ENCODE measurements at places on chromosomes 11 and 22.

- DNase-seq: no peak
These were observed 58.3 kb upstream of the VSTM5 start for GRCh38 chr11:93908689-93909088.

- DNase-seq: no peak
These were observed 3.0 kb upstream of the GTSE1 start for GRCh38 chr22:46293577-46294260.

- no peak for DNase-seq
These were observed 31.8 kb downstream of the FEZ1 start for GRCh38 chr11:125464270-125464662.

- DNase-seq: no peak
These were observed 203.4 kb downstream of the TBC1D22A start for GRCh38 chr22:46965555-46966494.

GRCh38 chr11:7964261-7964660 lies 986 bp downstream of the NLRP10 start:
- no peak for DNase-seq

DNA sequence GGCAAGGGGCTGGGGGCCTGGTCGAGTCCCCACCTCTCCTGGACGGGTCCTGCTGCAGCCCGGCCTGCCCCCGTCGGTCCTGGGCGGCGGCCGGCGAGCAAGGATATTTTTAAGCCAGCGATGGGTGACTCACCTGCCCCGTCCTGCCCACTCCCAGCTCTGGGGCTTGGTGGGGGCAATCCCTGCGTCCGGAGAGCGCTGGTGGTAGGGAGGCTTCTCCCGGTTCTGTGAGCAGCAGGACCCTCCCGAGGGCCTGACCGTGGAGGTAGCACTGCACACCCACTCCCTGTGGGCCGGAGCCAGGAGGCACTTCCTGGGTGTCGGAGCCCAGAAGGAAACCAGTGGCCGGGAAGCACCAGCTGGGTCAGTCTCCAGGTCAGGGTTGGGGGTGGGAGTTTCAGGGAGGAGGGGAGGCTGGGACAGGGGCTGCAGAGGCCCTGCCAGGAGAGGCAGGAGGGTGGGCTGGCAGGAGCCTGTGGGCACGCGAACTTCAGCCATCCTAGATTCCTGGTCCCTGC lies 467 bp downstream of the EPS8L2 start:
- DNase-seq: no peak

- DNase-seq: no peak
These were observed 99.1 kb downstream of the XRRA1 start for GRCh38 chr11:74849525-74850391.

DNA sequence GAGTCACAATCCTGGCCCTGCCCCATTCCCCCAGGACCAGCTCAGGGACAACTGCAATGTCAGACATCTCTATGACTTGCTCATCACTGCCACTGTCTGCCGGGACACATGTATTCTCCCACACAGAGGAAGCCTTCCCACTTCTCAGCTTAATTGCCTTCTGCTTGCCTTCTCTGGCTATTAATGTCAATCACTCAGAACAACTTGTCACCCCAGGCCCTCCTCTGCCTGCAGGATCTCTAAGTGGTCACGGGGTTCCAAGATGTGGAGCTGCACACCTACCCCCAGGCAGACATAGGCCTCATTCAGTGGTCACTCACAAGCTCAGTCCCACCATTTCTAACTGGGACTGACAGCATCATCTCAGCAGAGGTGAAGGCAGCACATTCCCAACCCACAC lies 15.1 kb downstream of the PLEKHA7 start:
- DNase-seq: no peak

DNA sequence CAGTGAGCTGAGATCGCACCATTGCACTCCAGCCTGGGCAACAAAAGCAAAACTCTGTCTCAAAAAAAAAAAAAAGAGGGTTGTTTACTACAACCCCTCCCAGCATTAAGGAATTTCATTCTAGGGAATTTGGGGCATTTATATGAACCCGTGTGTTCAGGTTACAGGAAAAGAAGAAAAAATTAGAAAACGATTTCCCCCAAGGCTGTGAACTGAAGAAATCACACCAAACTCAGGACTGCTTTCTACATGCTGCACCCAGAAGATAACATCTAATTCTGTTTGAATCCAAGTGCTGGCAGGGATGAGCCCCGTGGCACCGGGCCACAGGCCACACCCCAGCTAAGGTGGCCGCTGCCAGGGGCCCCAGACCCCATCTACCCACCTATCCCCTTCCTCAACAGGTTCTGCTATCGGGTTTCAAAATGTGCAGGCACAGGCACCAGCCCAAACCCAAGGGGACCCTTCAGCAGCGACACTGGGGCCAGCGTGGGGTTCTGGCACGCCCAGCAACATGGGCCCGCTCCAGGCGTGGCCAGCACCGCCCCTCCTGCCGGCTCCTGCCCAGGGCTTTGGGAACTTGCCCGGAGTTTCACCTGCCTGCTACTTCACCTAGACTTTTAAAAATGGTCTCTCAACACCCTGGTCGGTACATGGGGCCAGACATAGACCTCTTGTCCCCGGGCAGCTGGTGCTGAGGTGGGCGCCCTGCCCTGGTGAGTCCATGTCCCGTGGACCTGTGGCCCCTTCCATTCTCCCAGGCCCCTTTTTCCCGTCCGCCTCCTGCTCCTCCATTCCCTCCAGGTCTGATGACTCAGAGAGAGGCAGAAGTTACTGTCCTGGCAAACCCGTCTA lies 11.8 kb downstream of the CELSR1 start:
- no peak for DNase-seq

DNA sequence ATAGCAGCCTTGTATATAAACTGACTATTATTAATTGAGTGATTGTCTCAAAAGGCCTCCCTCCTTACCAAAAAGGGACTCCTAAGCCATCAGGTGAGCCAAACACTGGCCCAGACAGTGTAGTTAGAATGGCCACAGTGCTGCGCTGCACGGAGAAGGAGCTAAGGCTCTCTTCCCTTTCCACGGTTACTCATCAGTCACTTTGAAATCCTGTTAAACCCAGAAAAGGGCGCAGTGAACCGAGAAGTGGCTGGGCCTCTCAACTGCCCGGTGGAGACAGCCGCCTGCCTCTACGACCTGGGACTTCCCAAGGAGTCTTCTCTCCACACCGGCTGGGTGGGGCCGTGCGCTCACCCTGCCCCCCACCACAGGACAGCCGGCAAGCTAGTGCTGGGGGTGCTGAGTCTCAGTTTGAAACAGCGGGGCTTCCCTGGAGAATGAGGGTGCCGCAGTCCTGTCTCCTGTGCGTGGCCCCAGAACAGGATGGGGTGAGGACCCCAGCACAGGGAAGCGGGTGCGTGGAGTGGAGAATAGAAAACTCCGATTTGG lies 1.3 kb downstream of the MYH9 start:
- DNase-seq: peak; percentile 44

GRCh38 chr11:78446210-78446609 lies 28.6 kb upstream of the GAB2 start:
- DNase-seq: no peak

DNA sequence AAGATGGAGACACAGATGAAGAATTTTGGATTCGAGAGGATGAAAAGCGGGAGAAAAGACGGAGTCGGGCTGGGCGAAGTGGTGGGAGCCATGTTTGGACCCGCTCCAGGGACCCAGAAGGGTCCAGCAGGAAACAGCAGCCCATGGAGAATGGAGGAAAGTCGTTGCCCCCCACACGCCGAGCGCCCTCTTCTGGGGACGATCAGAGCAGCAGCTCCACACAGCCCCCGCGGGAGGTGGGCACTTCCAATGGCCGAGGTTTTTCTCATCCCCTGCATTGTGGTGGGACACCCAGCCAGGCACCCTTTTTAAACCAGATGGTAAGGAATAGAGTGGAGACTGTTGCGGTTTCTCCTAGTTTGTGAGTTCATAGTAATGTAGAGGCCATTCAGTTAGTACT lies 22.8 kb upstream of the SLC25A18 start:
- no peak for DNase-seq

DNA sequence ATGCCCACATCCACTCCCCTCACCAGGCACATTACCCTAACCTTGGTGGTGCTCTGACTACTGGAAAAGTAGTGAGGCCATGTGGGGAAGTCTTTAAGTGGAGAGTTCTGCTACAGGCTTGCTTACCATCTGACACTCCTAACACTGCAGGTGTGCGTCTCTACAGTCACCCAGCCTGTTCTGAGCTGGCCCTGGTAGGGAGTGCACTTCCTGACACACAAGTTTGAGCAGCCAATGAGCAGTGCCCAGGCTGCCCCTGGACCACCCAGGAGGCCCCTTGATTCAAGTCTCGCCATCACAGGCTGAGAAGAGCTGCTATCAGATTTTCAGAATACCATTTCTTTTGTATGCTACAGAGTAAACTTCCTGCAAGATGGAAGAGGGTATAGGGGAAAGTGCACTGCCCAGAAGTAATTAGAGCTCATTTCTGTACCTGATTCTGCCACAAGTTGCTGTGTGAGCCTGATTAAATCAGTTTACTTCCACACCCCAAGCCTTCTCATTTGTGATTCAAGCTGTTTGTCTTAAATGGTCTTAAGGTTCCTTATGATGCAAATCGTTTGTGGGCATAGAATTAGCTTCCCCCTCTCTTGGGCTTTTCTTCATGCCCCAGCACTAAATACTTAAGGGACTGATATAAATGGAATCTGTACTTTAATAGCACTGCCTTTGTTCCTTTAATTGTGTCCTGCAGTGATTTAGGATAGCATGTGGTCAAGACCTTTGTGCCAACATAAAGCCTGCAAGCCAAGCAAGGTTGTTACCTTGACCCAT lies 22.2 kb downstream of the OPCML start:
- DNase-seq: no peak

DNA sequence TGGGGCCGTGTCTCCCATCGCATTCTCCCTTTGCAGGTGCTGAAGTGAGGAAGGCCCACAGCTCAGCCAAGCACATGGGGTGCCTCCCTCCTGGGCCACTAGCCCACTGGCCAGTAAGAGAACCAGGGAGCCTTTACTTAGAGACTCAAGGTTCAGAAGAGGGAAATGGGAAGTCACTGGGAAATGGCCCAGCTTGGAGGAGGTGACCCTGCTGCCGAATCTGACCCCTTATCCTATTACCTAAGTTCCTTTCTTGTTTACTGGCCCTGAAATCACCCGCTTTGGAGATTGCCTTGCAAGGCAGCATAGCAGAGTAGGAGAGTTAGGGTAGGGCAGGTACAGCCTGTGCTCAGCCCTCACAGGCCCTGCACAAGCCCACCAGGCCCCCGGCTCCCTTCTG lies 24.4 kb downstream of the UPB1 start:
- DNase-seq: no peak

DNA sequence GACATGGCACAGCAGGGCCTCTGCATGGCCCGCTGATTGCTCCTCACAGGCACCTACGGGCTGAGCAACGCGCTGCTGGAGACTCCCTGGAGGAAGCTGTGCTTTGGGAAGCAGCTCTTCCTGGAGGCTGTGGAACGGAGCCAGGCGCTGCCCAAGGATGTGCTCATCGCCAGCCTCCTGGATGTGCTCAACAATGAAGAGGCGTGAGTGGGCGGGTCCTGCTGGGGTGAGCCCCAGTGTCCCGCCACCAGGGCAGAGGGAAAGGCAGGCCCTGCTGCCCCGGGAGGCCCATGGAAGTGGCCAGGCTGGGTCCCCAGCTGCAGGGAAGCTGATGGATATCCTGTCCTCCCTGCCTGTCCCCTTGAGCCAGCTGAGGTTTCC lies 18.6 kb upstream of the DGCR8 start:
- DNase-seq: no peak

DNA sequence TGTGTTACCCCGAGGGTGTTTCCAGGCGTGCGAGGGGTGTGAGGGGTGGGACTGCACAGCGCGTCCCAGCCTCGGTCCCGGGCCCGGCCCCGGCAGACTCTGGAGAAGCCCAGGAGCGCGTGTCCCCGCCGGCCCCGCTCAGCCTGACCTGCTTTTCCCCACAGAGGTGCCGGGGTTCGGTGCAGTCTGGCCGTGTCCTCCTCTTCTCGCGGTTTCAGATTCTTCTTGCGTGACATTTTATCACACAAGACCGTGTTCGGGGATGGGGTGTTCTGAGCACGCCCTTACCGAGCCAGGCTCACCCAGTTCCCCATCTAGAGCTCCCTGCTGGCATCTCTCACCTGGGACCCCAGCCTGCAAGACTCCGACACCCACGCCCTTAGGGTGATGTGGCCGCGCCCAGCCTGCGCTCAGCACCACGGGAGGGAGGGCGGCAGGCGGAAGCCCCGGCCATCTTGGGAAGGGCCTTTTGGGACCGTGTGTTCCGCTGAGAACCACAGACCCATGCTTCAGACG lies 775.6 kb downstream of the BRD1 start:
- peak; percentile 32 for DNase-seq

- DNase-seq: no peak
These were observed 4.3 kb downstream of the NOL12 start for GRCh38 chr22:37690407-37690806.

DNA sequence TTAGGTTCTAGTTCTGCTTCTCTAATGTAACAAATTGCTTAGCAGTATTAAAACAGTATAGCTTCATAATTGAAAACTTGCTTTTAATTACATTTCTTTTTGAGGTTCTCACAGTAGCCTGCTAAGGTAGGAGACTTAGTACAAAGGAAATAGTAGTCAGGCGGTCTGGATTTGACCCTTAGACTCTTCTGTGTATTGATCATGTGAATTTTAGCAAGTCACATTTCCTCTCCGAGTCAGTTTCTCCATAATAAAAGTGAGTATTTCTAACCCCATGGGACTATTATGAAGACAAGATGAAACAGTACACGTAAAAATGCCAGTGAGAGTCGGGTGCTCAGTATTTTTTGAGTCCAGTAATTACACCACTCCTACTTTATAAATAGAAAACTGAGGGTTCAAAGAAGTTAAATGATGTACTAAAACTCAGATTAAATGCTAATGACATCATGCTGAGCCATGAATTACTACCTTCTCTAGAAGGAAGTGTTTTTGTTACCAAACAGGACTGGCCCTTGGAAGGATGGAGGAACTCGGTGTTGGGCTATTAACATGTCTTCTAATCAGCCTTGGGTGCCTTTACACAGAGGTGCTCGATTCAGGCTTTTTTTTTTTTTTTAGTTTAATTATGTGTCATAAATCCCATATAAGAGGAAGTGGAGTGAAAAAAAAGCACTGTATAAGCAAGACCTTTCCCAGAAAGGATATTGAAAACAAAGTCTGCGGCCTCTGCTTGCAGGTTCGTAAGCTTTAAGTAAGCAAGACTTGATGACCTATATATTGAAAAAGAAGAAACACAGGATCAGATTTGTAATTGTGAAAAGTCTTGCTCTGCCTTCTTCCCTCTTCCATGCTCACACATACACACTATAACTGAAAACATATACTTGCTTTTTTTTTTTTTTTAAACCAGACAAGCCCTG lies 109.0 kb downstream of the EMSY start:
- no peak for DNase-seq

- no peak for DNase-seq
These were observed 1.3 kb upstream of the CLDN25 start for GRCh38 chr11:113778111-113778910.

- DNase-seq: no peak
These were observed 21.8 kb upstream of the ABCC8 start for GRCh38 chr11:17498475-17498874.

GRCh38 chr11:17410606-17411379 lies 22.3 kb upstream of the KCNJ11 start:
- no peak for DNase-seq

DNA sequence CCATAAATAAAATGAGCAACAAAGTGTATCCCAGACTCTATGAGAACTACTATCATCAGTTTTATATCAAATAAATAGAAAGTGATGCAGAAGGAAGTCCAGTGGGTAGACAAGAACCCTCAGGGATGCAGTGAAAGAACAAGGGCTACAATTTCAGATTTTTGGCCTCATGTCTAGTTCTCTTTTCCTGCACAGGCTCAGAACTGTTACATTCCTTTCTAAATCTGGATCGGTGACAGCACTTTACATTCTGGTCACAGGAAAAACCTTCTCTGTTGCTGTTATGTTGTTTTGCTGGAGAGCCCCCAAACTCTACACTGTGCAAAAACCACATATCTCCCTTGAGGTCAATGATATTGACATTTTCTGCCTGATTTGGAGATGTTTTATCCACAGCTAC lies 108.8 kb upstream of the ANO5 start:
- no peak for DNase-seq
